Calu3 (cell line): ENCODE measurements at places on chromosomes 2 and 18. TPM values are rescaled to one million over a fixed set of nuclear protein-coding genes. Genes with fewer than 3 reads are reported as not detected.

Gene SDC1
- total RNA-seq = 118 and 136 TPM in 2 replicates

GRCh38 chr18:10077986-10078385 lies 164.2 kb downstream of the VAPA start:
- DNase-seq = no peak

GRCh38 chr18:74477771-74478170 lies 18.4 kb upstream of the CNDP2 start:
- no peak for DNase-seq

DNA sequence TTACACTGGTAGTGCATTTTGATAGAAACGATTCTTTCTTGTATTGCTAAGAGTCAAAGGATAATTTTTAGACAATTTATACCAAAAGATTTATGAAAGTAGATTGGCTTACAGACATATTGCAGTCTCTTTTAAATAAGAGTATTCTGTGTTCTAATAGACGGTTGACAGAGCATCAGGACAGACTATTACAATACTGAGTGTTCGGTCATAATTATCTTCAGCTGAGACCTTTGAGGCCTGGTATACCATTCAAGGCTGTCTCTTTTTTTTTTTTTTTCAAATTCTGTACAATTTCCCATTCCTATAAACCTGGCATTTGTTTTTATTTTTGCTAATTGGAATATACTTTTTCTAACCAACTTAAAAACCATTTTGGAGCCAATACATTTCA lies 140.6 kb upstream of the NOSTRIN start:
- no peak for DNase-seq

GRCh38 chr18:38386146-38386545 lies 820.5 kb upstream of the CELF4 start:
- DNase-seq = no peak

Gene CASP8
- total RNA-seq = 67.1 and 87.6 TPM in 2 replicates

Gene MAP2
- 9.5 and 11.2 TPM in 2 replicates for total RNA-seq

Gene PLGLB1
- total RNA-seq = 1.8 TPM in 1 of 2 replicates, not detected in the other

- DNase-seq = no peak
Measured at GRCh38 chr2:100539221-100539620, 23.6 kb upstream of the PDCL3 start.

GRCh38 chr2:3435445-3435844 lies 56.0 kb downstream of the TRAPPC12 start:
- DNase-seq = no peak

- DNase-seq = no peak
Measured at GRCh38 chr2:208872591-208872990, 466.0 kb downstream of the PTH2R start.

Gene STK11IP
- 29.3 and 32.5 TPM in 2 replicates for total RNA-seq

- no peak for DNase-seq
Measured at GRCh38 chr2:161943011-161943410, 131.0 kb downstream of the DPP4 start.

GRCh38 chr2:191748528-191749180 lies 70.7 kb downstream of the NABP1 start:
- DNase-seq = no peak

DNA sequence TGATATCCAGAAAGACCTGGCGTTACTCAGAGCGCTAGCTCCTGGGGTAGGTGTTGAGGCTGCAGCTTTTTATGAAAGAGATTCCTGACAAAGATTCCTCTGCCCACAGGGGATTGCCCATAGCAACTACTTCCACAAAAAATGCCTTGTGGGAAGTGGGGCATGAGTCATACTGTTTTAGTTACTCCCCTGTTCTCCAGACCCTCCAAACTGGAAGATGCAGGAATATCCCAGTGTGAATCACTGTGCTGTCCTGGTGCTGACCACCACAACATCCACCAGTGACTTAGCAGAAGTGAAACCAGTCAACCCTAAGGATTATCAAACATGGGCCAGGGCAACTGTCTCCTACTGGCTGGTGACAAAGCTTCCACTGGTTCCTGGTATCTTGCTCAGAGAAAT lies 61.8 kb downstream of the CDH2 start:
- peak; percentile 19 for DNase-seq

Gene PLCL1
- total RNA-seq = 0.07 TPM in 1 of 2 replicates, not detected in the other

Gene SFXN5
- total RNA-seq = 11.3 and 16.4 TPM in 2 replicates

DNA sequence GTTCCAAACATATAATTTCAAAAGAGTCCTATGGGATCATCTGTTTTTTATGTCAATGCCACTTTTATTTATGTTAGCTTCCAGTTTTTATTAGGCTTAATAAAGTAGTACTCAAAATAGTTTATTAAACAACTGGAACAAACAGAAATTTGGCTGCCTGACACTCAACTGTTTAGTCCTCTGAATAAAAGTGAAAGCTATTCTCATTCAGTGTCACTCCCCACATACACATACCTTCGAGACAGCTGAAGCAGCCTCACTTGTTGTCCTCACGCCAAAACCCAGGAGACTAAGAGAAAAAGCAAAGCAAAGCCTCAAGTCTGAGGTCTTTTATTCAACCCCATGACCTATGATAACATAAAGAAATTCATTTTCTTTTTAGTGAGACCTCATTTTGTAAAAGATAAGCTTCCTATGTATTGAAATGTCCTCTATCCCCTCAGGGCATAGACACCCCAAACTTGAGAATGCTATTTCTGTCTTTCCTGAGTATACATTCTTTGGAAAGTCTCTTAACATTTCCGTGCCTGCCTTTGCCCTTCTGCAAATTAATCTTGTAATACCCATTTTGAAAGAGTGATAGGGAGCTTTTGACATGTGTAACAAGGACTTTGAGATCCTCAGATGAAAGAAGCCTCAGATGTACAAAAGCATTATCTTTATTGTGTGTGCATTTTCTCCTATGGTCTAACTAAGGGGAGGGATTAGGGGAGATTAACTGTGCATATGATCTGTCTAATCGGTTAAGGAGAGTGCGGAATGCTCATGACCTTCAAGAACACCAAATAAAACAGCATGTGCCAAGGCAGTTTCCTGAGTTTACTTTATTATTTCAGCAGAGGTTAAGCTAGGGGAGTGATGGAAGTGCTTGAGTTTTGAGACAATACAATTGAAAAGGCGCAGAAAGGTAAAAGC lies 1523.7 kb upstream of the PIK3C3 start:
- no peak for DNase-seq

DNA sequence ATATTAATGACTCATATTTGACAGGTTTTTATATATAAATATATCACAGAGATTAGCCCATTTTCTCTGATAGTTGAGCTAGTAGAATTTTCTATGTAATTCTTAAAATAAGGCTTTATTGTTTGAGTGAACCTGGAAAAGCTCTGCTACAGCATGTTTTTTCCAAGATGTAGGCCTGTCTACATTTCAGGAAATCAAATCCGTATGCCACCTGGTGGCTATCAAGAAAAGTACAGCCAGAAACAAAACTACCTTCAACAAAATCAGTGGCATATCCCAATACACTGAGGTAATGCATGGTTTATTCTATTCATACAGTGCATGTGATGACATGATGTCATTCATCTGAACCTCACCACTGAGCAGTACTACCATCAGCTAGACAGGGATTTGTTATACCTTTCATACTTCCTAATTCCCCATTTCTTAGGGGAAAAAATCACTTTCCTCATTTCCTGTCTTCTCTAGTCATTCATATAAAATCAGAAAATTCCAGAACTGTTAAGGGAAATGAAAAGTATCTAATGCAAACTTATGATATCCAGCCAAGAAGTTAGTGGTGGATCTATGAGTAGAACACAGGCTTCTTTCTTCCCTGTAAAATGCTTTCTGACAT lies 310.4 kb upstream of the SYT4 start:
- DNase-seq = peak; percentile 7

DNA sequence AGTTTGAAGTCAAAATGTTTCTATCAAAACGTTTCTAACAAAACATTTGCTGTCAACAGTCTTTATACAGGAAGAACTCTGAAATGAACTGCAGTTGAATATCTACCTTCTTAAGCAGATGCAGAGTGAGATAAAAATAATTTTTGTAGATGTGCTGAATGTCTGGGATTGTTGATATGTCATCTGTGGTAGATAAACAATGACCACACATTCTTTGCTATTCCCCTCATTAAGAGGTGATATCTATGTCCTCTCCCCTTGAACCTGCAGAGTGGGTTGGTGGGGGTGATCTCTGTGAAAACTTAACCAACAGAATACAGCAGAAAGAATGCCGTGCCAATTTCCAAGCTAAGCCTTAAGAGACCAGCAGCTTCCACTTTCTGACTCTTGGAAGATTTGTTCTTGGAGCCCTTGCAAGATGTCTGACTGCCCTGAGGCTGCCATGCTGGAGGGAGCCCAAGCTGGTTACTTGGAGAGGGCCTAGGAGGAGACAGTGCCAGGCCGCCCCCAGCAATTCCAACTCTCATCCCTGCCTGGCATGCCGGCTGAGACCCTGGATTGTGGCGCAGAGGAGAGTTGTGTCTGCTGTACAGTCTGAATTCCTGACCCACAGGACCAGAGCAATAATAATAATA lies 80.8 kb downstream of the COLEC12 start:
- DNase-seq = no peak

- no peak for DNase-seq
Measured at GRCh38 chr2:235858881-235859280, 309.3 kb downstream of the GBX2 start.

Gene MYO3B
- 5.0 and 7.1 TPM in 2 replicates for total RNA-seq

DNA sequence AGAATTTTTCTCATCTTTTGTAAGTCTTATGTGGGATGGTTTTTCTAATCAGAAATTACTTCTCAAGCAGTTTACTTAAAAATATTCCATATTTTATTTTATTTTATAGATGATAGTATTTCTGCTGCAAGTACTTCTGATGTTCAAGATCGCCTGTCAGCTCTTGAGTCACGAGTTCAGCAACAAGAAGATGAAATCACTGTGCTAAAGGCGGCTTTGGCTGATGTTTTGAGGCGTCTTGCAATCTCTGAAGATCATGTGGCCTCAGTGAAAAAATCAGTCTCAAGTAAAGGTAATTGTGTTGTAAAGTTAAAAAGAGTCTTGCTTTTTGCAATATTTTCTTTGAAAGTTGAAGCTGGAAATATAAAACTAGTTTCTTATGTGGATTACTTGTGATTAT lies 76.2 kb downstream of the EML4 start:
- DNase-seq = no peak

DNA sequence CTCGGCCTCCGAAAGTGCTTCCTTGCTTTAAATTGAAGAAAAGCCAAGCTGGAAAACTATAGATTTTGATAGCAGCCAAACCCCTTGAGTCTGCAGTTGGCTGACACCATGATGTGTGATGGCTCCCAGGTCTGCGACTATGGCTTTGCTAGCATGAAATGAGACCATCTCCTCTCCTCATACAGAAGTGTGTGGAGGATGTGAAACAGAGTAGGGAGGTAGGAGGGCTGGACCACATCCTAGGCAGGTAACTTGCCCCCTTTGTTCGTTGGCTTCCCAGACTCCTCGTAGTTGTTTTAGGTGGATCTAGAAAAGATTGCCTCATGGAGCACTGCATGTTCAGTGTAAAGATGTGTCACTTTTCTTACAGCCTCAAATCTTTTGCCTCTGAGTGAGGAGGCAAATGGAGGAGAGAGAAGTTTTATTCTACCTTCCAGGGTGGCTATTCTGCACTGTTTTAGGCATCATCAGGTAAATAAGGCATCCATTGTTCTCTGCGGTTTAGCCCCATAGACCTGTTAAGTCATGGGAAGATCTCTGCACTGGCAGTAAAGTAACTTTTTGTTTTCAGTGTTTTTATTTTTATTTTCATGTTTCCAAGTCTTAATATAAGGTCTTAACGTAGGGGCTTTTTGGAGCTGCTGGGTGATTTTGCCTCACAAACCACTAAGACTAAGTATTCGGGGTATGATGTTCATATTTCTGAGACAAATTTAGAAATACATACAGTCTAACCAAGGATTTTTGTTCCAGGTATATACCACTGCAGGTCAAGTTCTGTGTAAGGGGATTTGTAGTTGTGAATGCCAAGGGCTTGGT lies 40.1 kb downstream of the MGAT5 start:
- no peak for DNase-seq

DNA sequence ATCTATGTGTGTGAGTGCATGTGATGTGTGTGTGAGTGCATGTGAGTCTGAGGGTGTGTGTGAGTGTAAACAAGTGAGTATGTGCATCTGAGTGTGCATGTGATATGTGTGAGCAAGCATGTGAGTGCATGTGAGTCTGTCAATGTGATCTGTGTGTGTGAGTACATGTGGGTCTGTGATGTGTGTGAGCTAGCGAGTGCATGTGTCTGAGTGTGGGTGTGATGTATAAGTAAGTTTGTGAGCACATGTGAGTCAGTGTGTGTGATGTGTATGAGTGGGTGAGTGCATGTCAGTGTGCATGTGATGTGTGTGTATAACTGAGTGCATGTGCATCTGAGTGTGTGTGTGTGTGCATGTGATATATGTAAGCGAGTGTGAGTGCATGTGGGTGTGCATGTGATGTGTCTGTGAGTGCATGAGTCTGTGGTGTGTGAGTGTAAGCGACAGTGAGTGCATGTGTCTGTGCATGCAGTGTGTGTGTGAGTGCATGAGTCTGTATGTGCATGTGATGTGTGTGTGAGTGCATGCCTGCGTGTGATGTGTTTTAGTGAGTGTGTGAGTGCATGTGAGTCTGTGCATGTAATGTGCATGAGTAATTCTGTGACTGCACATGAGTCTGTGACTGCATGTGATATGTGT lies 44.1 kb downstream of the COPS8 start:
- DNase-seq = no peak

- DNase-seq = no peak
Measured at GRCh38 chr2:157922815-157923214, 46.7 kb upstream of the ACVR1 start.

DNA sequence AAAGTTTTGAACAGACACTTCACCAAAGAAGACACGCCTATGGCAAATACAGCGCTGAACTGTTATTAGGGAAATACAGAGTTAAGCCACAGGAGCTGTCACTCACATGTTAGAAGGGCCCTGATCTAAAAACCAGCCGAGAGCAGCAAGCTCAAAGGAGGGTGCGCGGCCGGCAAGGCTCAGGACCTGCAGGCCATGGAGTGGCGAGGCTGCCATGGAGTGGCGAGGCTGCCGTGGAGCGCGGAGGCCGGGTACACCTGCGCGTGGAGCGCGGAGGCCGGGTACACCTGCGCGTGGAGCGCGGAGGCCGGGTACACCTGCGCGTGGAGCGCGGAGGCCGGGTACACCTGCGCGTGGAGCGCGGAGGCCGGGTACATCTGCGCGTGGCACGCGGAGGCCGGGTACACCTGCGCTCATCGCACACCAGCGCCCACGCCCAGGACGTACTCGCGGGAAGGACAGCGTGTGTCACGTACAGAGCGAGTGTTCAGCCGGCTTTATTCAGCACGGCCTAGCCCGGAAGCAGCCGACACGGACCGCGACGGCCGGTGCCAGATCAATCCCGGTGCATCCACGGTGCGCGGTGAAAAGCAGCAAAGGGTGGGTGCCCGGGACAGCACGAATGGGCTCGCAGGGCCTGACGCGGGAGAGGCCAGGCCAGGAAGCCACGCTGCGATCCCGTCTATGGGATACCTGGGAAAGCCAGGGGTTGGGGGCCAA lies 68.8 kb downstream of the SLC66A2 start:
- no peak for DNase-seq
